Activated CD8-positive, alpha-beta memory T cell treated with anti-CD3 and anti-CD28 coated beads for 24 hours (primary cell): ENCODE measurements at places on chromosomes 12 and 14.

GRCh38 chr12:10291030-10291429 lies 16.6 kb upstream of the KLRD1 start:
- DNase-seq: no peak

DNA sequence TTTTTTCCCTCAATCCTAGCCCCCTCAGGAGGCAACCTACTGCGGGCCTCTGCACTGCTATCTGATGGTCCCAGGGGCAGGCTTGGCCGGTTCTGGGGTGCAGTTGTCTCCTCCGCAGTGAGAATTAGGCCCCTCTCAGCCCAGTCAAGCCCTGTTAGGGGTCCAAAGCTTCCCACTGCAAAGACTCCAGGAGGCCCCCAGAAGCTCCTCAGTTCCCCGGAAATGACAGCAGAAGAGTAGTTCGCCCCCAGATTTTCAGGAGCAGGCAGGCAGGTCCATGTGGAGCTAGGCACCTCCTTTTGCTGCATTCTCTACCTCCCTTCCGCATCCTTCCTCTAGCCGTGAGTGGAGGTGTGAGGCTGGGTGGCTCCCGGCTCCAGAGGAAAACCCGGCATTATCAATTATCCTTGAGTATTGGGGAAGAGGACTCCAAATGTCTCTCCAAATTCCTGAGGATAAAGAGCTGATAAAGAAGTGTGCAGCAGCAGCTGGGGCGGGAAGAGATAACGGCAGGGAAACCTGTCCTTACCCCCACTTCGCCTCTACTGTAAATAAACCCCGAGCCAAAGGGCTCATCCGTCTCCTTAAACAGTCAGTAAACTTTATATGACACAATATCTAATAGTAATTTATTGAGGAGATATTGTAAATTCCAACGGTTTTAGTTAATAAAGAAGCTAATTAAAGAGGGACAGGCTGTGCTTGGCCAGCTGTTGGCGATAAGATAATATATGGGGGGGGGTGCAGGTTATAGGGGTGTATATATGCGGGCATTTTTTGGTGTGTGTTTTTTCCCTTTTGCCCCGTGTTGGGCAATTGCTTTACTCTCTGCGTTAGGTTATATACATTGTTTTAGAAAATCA lies 641 bp upstream of the HOXC12 start:
- no peak for DNase-seq

DNA sequence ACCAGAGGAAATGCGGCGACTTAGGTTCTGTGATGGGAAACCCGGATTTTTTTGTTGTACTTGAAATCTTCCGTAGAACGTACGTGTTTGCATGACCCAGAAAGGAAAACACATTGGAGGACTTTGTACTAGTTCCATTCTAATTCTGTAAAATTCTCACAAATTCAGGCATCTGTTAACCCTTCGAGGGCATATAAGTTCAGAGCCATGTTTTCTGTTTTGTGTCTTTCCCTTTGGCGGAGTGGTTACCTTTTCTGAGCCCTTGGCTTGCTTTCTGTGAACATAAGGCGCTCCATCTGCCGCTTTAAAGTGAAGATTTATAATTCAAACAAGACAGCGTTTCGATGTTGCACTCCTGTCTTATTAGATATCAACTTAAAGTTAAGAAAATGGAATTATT lies 34.2 kb downstream of the BICD1 start:
- no peak for DNase-seq

GRCh38 chr14:100032738-100033137 lies 32.5 kb upstream of the EVL start:
- no peak for DNase-seq

DNA sequence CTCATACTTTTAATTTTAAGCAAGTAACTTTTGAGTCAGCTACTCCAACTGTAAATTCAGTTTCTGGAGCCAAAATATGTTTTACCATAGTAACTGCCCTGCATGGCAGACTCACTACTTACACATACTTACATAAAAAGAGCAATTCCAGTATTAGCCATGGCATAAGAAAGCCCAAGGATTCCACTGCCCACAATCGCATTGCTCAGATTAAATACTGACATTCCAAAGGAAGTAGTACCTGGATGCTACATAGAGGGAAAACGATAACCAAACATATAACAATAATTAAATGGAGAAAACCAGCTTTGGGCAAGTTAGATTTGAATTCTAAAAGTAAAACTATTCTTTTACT lies 2.2 kb downstream of the SLC38A2 start:
- no peak for DNase-seq

- no peak for DNase-seq
Observed at GRCh38 chr12:41485203-41485602, 297.1 kb downstream of the PDZRN4 start.
